ENCODE measurements at places on chromosomes 6 and 20.

GRCh38 chr20:46637020-46637419 lies 14.2 kb downstream of the SLC13A3 start:
- no peak for DNase-seq

DNA sequence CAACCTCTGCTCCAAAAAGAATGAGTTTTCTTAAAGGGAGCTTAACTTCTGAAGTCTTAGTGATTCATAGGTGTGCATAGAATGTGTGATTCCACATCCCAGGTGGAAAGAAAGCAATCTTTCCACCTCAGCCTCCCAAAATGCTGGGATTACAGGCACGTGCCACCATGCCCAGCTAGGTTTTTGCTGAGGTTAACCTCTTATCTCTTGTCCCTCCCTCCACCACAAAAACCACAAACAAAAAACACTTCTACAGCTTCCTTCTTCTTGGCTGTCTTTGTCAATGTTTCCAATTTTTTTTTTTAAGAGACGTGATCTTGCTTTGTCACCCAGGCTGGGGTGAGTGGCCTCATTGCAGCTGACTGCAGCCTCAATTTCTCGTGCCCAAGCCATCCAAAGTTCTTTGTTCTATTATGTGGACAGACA lies 8.1 kb upstream of the CSE1L start:
- no peak for DNase-seq

- no peak for DNase-seq
Observed at GRCh38 chr6:140779341-140779740, 1353.4 kb upstream of the GJE1 start.

- DNase-seq = no peak
Observed at GRCh38 chr6:43772681-43773049, 2.7 kb downstream of the VEGFA start.

GRCh38 chr6:74439123-74439811 lies 743.3 kb downstream of the CD109 start:
- no peak for DNase-seq
